ENCODE measurements at places on chromosomes 4 and X. TPM values are rescaled to one million over a fixed set of nuclear protein-coding genes. Genes with fewer than 3 reads are reported as not detected.

GRCh38 chrX:626745-627509 is 3.7 kb upstream of the SHOX start:
- peaks cover 9% of the 10 kb centered on the region for H3K36me3 ChIP-seq
- H3K4me1 ChIP-seq, result no peaks in the 10 kb centered on the region
- no peak for DNase-seq
- peaks cover 10% of the 10 kb centered on the region for H3K27me3 ChIP-seq
- no peak overlapping the region for H3K27ac ChIP-seq

- H3K27ac ChIP-seq, result no peak overlapping the region
- no peaks in the 10 kb centered on the region for H3K36me3 ChIP-seq
- H3K4me3 ChIP-seq, result no peak overlapping the region
- peaks cover 21% of the 10 kb centered on the region for H3K27me3 ChIP-seq
- DNase-seq, result no peak
- H3K4me1 ChIP-seq, result no peaks in the 10 kb centered on the region
Measured at GRCh38 chrX:107560980-107561379, 67.3 kb upstream of the PRPS1 start.

DNA sequence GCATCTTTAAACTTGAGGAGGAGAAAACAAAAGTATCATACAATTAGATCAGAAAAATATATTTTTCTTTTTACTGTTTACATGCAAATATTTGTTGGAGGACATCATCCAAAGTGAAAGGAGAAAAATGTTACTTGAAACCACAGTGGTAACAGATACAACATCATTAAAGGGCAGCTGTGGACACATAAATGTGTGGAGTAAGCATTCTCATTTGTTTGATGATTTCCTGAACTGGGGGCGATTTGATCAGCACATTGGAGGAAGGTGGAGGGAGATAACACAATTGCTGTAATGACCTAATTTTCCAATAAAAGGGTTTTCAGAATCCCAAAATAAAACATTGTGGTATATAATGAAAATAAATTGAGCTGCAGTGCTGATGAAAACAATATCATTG is 314.5 kb upstream of the HS3ST1 start:
- peaks cover 12% of the 10 kb centered on the region for H3K27me3 ChIP-seq
- no peak overlapping the region for H3K4me3 ChIP-seq
- peaks cover under 1% of the 10 kb centered on the region for H3K36me3 ChIP-seq
- H3K27ac ChIP-seq, result no peak overlapping the region
- DNase-seq, result no peak

Gene PPID
- total RNA-seq, result 17.5 TPM

Gene MAGEC3
- total RNA-seq, result not detected

DNA sequence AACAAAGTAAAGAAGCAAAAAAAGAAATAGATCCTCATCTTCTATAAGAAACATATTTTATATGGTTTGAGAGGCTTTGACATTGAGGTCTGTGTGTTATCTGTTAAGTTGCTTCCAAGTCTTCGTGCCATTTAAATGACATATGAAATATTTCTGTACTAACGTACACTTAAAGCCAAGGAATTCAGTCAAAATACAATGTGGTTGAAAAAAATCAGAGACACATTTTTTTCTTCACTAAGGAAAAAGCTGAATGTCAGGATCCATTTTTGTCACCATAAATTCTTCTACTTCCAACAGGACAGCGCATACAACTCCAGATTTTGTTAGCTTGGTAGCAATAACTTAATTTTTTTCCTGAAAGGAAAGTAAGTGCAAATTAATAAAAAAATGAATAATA is 168.5 kb downstream of the FAT4 start:
- H3K36me3 ChIP-seq, result no peaks in the 10 kb centered on the region
- H3K4me3 ChIP-seq, result no peak overlapping the region
- H3K4me1 ChIP-seq, result no peaks in the 10 kb centered on the region
- DNase-seq, result no peak

Gene PRRG3
- not detected for total RNA-seq

Gene SPINK2
- not detected for total RNA-seq

Gene FMR1NB
- total RNA-seq, result not detected

GRCh38 chrX:134457708-134458107 is 2.3 kb upstream of the HPRT1 start:
- no peak for DNase-seq
- H3K27me3 ChIP-seq, result no peaks in the 10 kb centered on the region
- H3K4me3 ChIP-seq, result no peak overlapping the region
- H3K27ac ChIP-seq, result no peak overlapping the region
- peaks cover 6% of the 10 kb centered on the region for H3K4me1 ChIP-seq

DNA sequence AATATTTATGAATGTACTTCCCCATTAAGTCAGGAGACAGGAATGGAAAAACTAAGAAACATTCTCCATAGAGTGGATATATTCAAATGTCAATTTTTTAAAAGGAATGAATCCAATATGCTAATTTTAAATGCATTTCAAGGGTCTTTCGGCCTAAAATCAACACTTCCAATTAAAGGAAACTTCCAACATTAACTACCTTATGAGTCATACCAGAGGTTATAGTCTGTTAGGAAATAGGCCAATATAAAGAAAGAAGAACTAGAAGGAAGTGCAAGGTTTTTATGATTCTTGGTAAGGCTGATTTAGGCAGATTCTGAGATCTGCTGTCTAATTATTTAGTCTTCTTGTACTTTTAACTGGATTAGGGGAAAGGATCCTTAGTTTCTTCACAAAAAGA is 260.1 kb upstream of the EDNRA start:
- no peak overlapping the region for H3K4me3 ChIP-seq
- H3K27ac ChIP-seq, result no peak overlapping the region
- H3K27me3 ChIP-seq, result no peaks in the 10 kb centered on the region
- DNase-seq, result no peak
- no peaks in the 10 kb centered on the region for H3K4me1 ChIP-seq
- H3K36me3 ChIP-seq, result no peaks in the 10 kb centered on the region

Gene RHOH
- total RNA-seq, result 459 TPM

- H3K27me3 ChIP-seq, result peaks cover 9% of the 10 kb centered on the region
- no peak for DNase-seq
- no peak overlapping the region for H3K4me3 ChIP-seq
- H3K36me3 ChIP-seq, result no peaks in the 10 kb centered on the region
Measured at GRCh38 chr4:6779667-6780565, 2.6 kb upstream of the KIAA0232 start.

DNA sequence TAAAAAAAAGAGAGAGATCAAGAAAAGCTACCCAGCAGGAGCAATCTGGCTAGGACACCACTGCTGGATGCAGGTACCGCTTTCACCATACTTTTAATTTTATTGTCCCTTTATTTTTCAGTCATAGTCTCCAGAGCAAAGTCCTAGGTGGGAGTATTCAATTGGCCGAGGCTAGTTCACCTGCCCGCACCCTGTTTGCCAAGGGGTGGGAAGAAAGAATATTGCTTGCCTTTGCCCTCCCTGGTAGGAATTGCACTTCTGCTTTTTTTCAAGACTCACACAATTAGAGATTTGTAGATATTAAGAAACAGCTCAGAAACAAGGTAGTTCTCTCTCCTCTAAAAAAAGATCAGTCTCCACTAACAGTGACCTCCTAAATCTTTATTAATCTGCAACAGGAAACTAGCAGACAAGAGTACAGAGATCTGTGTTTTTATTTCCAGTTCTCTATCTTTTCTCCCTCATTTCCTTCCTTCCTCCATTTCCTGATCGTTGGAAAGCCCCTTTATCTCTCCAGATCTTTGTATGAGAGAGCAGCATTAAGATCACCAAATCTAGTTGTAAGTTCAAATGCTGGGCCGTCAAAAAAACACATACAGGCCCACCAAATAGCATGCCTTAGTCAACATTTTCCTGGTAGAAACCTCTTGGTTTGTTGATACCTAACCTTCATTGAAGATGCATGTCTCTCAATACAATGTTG is 9.4 kb upstream of the RPGR start:
- H3K4me3 ChIP-seq, result no peak overlapping the region
- H3K36me3 ChIP-seq, result no peaks in the 10 kb centered on the region
- no peaks in the 10 kb centered on the region for H3K27me3 ChIP-seq
- no peak for DNase-seq
- H3K4me1 ChIP-seq, result no peaks in the 10 kb centered on the region

DNA sequence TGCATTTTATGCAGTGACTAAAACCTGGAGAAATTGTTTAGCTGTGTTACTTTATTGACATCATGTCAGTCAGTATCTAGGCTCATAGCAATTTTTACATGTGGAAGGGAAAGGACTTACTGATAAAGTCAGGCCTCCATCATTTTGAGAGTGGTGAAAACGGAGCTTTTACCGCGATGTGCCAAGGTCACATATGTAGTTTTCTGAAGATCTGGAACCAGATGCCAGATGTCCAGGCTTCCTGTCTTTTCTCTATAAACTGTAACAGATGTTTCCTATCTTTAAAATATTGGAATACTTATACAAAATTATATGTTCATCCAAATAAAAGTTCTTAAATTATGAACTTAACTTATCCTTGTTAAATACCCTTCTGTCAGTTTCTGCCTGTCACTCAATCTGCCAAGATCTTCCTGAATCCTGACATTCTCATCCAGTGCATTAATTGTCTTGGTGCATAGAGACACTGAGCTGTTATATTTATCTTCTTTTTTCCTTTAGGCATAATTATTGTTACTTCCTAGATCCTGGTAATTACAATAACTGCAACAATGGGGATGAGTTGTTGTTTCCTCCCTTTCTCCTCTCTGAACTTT is 1646.2 kb upstream of the TENM3 start:
- DNase-seq, result no peak
- H3K27me3 ChIP-seq, result no peaks in the 10 kb centered on the region
- no peak overlapping the region for H3K4me3 ChIP-seq
- H3K27ac ChIP-seq, result no peak overlapping the region
- H3K4me1 ChIP-seq, result no peaks in the 10 kb centered on the region

Gene IL13RA2
- not detected for total RNA-seq

DNA sequence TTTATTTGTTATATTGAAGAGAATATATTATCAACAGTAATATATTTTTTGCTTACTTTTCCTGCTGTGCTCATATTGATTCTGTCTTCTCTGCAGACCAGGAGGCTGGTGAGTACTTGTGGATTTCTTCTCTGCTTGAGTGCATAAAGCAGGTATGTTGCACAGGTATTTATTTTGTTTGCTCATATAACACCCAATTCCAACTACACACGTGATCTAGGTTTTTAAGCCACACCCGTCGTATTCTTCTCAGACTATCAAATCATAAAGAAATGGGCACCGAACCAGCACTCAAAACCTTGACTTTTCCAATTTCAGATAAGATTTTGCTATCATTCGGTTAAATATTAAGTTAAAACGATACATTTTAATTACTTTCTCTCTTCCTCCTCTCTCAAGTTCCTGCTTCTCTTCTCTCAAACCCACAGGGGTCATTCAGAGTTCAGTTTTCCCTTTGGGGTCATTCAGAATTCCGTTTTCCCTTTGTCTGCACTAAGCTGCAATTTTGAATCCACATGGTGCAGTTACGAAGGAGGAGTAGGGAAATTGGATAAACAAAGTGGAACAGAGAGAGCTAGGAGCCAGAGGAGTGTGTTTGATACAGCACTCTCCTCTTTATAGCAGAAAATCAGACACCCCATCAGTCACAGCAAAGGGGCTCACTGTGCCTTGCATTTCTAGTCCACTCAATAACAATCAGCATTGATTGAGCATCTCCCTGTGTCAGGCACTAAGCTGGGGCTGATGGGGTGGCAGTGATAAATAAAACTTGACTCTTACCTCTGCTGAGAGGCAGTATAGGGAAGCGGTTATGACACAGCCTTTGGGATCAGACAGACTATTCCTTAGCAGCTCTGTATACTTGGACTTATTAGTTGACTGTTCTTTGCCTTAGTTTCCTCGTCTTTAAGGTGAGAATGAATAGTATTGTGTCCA is at the start of gene ADH1C:
TSS of gene ADH1C (minus strand) at position 145 of the 936 bp plus-strand sequence. CDS start at position 74, 71 bp downstream.
- H3K27me3 ChIP-seq, result peaks cover 5% of the 10 kb centered on the region
- H3K36me3 ChIP-seq, result no peaks in the 10 kb centered on the region
- DNase-seq, result no peak
- H3K27ac ChIP-seq, result no peak within 1 kb of the TSS
- no peak within 1 kb of the TSS for H3K4me3 ChIP-seq

Gene STATH
- total RNA-seq, result not detected

Gene MAGED4B
- total RNA-seq, result 5.5 TPM

Gene TSC22D3
- 2,031 TPM for total RNA-seq

GRCh38 chr4:68451246-68452211 is 4.3 kb downstream of the TMPRSS11E start:
- no peak overlapping the region for H3K4me3 ChIP-seq
- peaks cover 11% of the 10 kb centered on the region for H3K4me1 ChIP-seq
- H3K27me3 ChIP-seq, result peaks cover 17% of the 10 kb centered on the region
- no peak overlapping the region for H3K27ac ChIP-seq
- peaks cover 3% of the 10 kb centered on the region for H3K36me3 ChIP-seq

Gene CFAP47
- total RNA-seq, result not detected

GRCh38 chr4:122992641-122993040 is 70.2 kb upstream of the NUDT6 start:
- peaks cover 7% of the 10 kb centered on the region for H3K36me3 ChIP-seq
- no peaks in the 10 kb centered on the region for H3K27me3 ChIP-seq
- no peak for DNase-seq
- H3K4me1 ChIP-seq, result no peaks in the 10 kb centered on the region
- no peak overlapping the region for H3K4me3 ChIP-seq
